ENCODE measurements at places on chromosomes 2 and 18.

DNA sequence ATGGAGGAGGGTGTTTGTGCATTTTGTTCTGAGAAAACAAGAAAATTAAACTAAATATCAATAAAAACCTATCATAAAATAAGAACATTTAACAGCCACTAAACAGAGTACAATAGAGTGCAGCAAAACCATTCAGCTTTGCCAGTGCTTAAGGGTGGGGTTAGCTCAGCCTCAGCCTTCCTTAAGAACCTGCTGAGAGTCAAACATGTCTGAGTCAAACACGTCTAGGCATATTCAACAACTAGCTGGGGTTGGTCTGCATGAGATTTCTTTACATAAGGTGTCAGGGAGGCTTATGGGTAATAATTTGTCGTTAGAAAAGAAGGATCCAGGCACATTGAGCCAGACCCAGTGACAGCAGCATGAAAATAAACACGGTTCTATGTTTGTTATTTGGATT is 298.2 kb downstream of the SP3 start:
- DNase-seq, result no peak

DNA sequence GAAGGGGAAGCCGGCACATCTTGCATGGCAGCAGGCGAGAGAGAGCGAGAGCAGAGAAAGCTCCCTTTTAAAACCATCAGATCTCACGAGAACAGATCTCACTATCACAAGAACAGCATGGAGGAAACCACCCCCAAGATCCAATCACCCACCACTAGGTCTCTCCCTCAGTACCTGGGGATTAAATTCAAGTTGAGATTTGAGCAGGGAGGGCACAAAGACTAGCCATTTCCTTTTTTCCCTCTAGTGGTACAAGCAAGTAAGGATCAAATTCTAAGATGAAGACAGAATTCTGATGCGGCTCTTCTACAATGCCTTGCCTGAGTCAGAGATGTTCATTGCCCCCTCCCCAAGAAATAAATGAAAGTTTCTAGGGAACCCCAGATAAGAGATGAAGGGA is 45.6 kb upstream of the ANKRD44 start:
- DNase-seq, result no peak

DNA sequence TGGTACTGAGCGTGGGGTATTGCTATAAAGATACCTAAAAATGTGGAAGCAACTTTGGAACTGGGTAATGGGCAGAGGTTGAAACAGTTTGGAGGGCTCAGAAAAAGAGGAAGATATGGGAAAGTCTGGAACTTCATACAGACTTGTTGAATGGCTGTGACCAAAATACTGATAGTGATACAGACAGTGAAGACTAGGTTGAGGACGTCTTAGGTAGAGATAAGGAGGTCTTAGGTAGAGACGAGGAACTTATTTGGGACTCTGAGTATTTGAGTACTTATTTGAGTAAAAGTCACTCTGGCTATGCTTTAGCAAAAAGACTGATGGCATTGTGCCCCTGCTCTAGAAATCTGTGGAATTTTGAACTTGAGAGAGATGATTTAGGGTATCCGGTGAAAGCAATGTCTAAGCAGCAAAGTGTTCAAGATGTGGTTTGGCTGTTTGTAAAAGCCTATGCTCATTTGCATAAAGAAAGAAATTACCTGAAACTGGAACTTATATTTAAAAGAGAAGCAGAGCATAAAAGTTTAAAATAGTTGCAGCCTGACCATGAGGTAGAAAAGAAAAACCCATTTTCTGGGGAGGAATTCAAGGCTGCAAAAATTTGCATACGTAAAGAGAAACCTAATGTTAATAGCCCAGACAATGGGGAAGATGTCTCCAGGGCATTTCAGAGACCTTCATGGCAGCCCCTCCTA is 219.6 kb downstream of the PDE1A start:
- no peak for DNase-seq

- no peak for DNase-seq
These were observed 4.1 kb downstream of the ZEB2 start for GRCh38 chr2:144515696-144516410.

GRCh38 chr2:143084462-143084861 is 44.8 kb upstream of the ARHGAP15 start:
- no peak for DNase-seq

GRCh38 chr2:201196003-201196402 is 13.1 kb downstream of the CASP10 start:
- no peak for DNase-seq

- no peak for DNase-seq
These were observed 7.0 kb downstream of the GCFC2 start for GRCh38 chr2:75703589-75704287.

GRCh38 chr2:27021253-27022049 is 11.3 kb upstream of the TMEM214 start:
- no peak for DNase-seq

DNA sequence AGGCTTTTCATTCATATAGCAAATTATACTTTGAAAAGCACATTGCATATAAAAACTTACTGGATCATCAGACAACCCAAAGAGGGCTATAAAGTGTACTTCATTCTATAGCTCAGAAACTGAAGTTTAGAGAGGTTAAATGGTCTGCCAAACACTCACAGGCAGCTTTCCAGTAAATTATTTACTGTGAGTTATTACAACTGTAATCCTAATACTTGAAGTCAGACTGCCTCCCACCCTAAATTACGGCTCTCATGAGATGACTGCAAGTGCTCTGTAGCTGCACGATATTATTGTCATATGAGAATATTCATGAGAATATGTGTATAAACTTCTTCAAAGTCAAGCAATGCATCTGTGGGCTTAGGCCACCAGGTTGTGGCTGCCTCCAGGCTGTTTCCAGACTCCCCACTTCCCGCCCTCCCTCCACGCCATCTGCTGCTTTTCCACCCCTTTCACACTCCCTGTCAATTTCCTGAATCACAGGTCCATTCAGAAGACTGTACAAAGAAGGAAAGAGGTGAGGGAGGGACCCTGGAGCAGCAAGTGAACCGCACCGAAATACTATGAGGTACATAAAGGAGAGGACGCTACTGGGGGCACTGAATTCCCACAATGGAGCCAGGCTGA is 111.1 kb upstream of the SPOPL start:
- no peak for DNase-seq

GRCh38 chr2:1750933-1751766 is 6.8 kb upstream of the PXDN start:
- peak; percentile 60 for DNase-seq

DNA sequence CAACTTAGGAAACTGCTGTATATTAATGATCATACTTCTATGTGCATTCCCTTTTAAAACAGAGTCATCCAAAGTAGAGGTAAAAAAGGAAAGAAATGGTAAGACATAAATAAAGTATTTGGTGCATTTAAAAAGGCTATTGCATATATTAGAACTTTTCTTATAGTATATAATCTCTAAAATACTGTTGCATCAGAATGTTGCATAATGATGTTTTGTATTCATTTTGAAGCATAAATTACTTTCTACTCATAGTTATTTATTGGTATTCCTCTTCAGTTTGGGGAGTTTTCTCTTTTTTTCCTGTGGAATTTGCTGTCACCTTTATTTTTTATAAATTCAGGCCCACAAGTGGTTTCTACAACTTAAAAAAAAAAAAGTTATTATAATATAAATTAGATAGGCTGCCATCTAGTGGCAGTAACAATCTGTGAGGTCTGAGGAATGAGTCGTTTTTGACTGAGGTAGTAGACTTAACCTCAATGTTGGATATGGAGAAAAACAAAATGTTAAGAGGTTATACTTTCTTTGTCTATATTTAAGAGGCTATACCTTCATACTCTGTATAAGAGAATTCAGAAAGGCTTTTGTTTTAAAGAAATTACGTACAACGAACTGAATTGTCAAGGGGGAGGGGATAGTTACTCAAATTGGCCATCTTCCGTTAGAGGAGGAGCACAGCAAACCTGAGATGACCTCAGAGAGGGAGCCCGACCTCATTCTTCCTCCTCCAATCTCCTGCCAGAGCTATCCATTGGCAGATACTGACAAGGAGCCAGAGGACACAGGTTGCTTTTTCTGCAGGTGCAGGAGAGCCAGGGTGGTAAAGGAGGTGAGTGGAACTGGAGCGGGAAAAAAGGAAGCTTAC is 23.8 kb downstream of the ANKAR start:
- no peak for DNase-seq

DNA sequence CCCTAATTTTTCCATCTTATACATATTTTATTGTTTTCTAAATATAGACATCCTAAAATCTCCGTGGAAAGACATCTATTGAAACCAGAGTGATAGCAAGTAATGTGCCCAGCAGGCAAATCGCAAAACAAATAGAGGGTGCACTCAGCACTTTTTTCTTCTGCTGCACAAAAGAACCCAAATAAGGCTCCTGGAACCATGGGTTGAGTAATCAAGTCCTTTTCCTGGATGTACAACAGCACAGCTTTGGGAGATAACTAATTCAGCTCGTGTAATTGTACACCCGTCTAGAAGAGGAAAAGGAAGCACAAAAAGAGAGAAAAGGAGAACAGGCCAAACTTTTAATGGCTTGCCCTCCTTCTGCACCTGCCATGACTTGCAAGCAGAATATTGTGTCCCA is 126.9 kb upstream of the TLK1 start:
- peak; percentile 45 for DNase-seq

DNA sequence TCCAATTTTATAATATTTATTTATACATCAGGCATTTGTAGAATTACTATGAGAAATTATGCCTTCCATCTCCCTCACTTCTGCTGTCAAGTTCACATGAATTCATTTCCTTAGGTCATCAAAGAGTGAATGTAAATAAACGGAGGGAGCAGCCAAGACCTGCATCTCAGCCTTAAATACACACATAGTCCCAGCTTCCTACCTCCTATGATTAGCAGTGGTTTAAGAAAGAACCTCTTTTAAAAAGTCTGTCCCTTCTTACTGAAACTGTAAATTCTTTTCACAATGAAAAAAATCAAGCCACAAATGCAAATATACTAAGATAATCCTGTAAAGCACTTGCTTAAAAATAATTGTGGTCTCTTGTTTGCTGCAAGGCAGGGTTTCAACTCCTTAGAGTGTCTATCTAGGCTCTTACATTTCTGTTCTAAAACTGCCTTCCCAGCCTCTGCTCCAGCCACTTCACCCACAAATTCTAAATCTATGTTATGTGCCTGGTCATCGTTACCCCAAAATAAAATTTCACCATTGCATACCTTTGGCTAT is 532.7 kb upstream of the FSHR start:
- DNase-seq, result no peak
